ENCODE measurements at places on chromosomes 1 and 21.

GRCh38 chr1:47617381-47618221 lies 179.8 kb downstream of the FOXD2 start:
- DNase-seq = no peak

DNA sequence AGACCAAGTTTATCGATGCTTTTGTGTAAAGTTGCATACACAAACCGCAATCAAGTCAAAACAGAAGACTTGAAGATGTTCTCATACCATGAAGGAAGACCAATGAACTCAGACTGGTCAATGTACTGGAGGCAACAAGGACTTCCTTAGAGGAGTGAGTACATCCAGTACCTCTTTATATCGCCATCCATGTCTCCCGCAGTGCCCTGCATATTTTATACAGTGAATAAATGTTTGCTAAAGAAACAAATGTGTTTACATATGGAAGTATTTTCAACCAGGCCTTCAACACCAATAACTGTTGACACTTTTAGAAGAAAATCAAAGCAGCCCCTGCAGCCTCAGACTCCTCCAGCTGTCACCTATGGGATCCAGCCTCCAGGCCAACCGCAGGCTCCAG lies 125.6 kb downstream of the SMYD3 start:
- DNase-seq = no peak

DNA sequence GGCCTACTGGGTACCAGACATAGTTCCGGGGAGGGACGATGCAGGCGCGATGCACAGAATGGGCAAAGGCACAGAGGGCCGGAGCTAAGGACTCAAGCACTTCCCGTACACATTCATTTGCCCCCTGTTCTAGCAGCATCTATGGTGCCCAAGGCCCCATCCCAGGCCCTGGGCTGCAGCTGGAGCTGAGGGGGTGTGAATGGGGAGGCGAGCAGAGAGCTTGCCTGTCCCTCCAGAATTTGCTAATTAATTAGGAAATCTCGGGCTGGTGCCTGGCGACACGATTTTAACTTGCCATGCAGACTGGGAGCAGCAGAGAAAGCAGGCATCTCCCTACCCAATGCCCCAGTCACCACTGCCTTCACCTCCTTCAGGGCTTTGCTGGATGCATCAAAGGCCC lies 35.9 kb downstream of the EPHA2 start:
- DNase-seq = no peak

DNA sequence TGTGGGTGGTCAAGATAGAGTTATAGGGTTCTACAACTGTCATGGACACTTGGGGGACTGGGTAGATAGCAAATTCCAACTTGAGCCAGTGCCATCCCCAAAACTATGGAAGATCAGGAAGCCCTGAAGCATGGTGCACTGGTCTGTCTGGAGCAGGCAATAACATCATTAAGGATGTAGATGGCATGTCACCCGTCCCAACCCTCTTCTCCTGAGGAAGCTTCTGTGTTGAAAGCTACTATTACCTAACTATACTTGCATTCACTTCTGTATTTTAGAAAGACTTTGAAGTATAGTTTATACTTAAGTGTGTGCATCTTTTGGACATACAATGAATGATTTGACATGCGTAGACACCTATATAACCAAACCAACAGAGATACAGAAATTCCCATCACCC lies 32.9 kb downstream of the RABIF start:
- DNase-seq = no peak

GRCh38 chr1:206419250-206419649 lies 51.0 kb upstream of the IKBKE start:
- no peak for DNase-seq

- no peak for DNase-seq
Measured at GRCh38 chr1:229288516-229288915, 17.6 kb downstream of the RAB4A start.

- DNase-seq = no peak
Measured at GRCh38 chr1:58749646-58750045, 34.2 kb downstream of the JUN start.

GRCh38 chr1:228753786-228754360 lies 18.6 kb downstream of the RHOU start:
- no peak for DNase-seq

DNA sequence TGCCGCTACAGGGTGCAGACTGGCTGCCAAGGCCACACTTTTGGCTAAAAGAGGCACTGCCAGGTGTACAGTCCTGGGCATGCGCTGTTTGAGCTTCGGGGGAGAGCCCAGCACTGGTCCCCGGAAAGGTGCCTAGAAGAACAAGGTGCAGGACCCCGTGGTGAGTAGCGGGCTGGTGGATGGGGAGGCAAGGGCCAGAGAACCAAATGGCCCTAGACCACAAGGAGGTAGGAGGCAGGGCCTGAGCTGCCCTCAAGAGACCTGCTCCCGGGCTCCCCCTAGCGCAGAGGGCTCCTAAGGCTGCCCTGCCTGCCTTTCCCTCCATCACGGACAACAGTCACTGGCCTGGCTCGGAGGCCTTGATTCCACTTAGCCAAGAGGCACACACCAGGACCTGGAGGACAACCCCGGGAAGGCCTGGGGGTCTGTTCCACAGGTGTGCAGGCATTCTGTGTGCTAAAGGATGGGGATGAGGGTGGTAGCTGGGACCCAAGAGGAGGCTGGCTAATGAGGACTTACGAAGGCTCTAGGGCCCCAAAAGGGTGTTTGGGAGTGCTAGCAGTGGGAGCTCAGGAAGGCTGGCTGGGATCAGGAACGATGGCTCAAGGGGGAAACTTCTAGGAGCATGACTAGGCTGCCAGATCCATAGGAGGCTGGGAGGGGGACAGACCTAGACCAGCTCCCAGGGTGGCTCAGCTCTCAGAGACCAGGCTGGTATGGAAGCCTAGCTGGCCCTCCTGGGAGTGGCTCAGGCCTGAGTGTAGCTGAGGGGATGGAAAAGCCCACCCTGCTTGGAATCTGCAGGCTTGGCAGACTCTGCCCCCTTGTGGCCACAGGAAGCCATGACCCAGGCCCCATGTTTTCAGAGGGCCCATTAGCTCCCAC lies 742 bp downstream of the ARTN start:
- peak; percentile 63 for DNase-seq

DNA sequence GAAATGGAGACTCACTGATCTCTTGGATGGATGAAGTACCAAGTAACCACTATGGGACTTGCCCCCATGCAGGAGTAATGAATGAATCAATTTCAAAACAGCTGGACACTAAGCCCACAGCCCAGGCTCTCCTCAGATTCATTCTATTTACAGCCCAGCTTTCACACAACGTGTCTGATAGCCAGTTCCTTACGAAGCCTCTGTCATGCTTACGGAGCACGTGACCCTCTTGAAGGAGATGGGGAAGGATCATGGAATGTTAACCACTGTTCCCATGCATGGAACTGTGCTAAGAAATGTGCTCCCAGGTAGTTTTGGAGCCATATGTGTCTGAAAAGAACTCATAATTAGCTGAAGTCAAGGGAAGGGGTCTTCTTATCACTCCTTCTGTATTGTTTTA lies 124.1 kb downstream of the KIF26B start:
- DNase-seq = no peak

GRCh38 chr1:181604482-181605249 lies 121.3 kb downstream of the CACNA1E start:
- DNase-seq = no peak

GRCh38 chr1:222918801-222919477 lies 104.1 kb downstream of the DISP1 start:
- DNase-seq = no peak

- DNase-seq = no peak
Measured at GRCh38 chr1:69982992-69983391, 222.4 kb downstream of the LRRC40 start.

GRCh38 chr1:199808110-199808870 lies 219.2 kb upstream of the NR5A2 start:
- DNase-seq = no peak

DNA sequence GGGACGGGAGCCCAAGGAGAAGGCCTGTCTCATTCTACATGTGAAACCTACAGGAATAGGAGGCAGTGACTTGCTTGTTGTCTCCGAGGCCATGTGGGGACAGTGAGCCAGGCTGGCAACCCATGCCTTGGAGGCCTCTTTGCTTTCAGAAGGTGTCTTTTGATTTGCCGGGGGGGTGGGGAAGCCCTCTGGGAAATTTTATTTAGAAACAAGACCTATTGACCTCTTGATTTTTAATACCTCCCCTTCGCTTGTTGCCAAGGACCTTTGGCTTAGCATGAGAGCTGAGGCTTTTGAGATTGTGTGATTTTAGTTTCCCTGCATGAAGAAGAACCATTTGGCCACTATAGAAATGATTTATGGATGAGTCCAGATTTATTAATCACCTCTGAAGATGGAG lies 4.1 kb downstream of the ARMH1 start:
- DNase-seq = no peak

DNA sequence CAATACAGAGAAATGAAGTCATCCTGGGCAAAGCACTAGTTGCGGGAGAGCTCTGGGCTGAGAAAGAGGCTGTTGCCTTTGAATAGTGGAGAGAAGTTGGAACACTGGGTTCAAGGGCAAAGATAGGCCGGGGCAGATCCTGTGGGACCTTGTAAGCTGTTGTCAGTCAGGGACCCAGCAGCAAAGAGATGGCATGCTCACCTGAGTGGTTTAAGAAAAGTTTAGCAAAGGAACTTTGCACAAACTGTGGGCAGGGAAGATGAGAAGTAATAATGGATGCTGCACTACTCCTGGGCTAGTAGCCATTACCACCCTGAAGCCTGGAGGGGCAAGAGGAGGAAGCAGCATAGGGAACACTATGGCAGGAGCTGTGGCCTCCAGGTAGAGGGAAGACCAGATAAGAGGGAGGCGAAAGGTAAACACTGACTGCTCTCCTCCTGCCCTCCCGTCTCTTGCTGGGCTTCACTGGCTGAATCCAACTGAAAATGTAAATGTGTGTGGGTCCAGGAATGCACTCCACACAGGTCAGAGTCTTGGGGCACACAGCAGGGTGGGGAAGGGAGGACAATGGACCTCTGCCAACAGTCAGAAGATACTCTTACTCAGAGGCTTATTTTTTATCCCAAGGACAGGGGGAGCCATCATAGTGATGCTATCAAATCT lies 129.2 kb downstream of the PLPP3 start:
- DNase-seq = no peak

Measured in stimulated activated CD4-positive, alpha-beta T cell treated with anti-CD3 and anti-CD28 coated beads, Interleukin-2, amount 100 ng/mL, for 48 hours (primary cell).